ENCODE measurements at places on chromosomes 1 and 21.

GRCh38 chr1:27872059-27872801 is at the start of gene THEMIS2:
Gene THEMIS2 (plus strand): TSS chr1:27872544. CDS start chr1:27872572, 28 bp downstream.
- peak; percentile 72 for DNase-seq

- no peak for DNase-seq
These were observed 2.5 kb upstream of the SLC16A4 start for GRCh38 chr1:110393286-110393685.

DNA sequence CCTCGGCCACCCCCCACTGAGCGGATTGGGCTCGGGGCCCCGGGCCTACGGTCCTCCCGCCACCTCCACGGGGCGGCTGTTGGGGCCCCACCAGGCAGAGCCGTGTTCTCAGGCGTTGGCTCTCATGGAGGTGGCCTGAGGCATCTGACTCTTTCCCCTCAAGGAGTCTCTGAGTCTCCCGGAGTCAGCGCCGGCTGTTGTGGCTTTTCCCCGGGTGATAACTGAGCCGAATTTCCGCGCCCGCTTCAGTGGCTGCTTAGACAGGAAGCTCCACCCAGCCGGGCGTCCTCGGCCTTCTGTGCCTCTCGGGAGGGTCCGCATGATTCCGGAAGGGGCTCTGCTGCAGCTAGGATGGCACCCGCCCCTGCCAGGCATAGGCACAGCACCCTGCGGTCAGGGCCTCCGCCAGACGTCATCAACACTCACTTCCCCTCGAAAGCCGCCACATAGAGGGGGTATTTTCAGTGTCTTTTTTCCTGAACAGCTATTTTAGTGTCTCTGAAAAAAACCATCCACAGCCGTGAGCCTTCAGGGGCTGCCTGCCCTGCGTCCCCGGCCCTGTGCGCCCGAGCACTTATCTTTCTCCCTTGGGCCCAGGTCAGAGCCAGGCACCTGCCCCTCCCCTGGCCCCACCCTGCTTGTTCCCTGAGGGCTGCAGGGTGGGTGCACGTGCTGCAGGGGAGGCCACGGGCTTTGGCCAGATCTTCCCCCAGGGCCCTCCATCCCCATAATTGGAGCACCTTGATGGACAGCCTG is 72.9 kb downstream of the SKI start:
- DNase-seq = peak; percentile 87

DNA sequence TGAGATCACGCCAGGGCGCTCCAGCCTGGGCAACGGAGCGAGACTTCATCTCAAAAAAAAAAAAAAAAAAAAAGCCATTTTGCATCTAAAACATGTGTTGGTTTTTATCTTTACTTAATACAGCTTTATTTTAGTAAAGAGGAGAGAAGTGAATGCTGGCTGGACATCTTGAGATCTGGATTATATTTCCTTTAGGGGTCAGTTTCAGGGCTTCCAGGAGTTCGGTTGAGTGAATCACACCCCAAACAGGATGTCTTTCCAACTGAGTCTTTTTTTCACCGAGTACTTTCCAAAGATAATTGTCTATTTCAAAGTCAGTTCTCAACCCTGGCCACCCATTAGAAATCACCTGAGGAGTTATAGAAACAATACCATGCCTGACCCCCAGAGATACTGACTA is 16.6 kb upstream of the IPP start:
- DNase-seq = no peak

Measured in left hindlimb (tissue), 1 donor.